Caco-2 (cell line): ENCODE measurements at places on chromosomes 11 and 22.
A peak's percentile ranks its signal among the peaks of the same experiment; 100 is the strongest.

GRCh38 chr11:120827198-120827597 is 196.7 kb upstream of the TBCEL start:
- no peak for DNase-seq

- DNase-seq: no peak
Measured at GRCh38 chr11:31947051-31947450, 135.9 kb upstream of the PAX6 start.

DNA sequence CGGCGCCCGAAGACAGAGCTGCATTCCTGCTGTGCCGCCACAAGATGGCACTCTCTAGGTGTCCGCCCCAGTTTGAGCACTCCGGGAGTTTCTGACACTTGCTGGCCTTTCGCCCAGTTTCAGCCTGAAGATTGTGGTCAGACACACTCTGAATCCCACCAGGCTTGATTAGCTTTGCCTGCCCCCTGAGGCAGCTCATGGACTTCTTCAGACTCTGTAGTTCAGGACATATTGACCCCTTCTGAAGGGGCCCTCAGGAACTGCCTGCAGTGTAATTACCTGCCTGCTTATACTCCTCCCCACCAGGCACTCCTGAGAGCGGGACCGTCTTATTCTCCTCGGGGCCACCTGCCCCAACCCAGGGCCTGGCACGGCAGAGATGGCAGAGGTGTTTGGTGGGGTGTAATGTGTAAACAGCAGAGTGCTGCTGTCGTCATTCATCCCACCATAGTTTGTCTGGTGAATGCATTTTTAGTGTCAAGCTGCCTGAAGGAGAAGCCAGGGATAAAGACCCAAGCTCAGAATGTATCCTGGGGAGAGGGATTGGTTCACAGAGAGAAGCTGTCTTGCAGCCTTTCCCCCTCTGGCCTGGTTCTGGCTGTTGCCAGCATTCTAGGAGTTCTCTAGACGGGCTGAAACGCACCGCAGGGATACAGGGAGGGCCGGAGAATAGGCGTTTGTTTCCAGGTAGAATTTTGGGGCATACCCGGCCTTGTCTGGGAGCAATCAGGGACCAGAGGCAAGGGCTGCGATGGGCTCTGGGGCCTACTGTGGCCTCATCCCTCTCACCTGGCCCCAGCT is 46.4 kb downstream of the EIF3F start:
- peak; percentile 69 for DNase-seq

- DNase-seq: peak; percentile 24
Measured at GRCh38 chr11:12075822-12076821, 34.3 kb upstream of the MICAL2 start.

- DNase-seq: no peak
Measured at GRCh38 chr11:834371-835316, 1.9 kb downstream of the CD151 start.
